Stimulated activated CD8-positive, alpha-beta memory T cell treated with anti-CD3 and anti-CD28 coated beads, Interleukin-15, amount 100 ng/mL, for 1 hour (primary cell): ENCODE measurements at places on chromosomes 7 and 10.

GRCh38 chr7:63899691-63900393, 98.8 kb upstream of the ZNF722 start:
- peak; percentile 74 for DNase-seq

GRCh38 chr7:91034459-91035368, 229.5 kb upstream of the FZD1 start:
- no peak for DNase-seq

GRCh38 chr10:104631946-104632345, 9.1 kb upstream of the SORCS3 start:
- no peak for DNase-seq

- DNase-seq = no peak
These were observed 147.0 kb downstream of the OAT start for GRCh38 chr10:124271676-124272075.

DNA sequence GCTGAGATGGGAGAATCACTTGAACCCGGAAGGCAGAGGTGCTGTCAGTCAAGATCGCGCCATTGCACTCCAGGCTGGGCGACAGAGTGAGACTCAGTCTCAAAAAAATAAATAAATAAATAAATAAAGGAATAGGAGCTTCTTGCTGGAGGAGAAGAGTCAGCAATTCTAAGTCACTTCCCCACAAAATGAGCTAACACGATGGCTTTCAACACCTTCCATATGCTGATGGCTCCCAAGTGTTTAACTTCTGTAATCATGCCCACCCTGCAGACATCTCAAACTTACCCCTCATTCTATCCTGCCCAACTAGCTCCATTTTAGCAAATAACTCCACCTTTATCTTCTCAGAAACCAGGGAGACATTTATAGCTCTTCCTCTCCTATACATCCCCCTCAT, 21.2 kb downstream of the PSAP start:
- no peak for DNase-seq

DNA sequence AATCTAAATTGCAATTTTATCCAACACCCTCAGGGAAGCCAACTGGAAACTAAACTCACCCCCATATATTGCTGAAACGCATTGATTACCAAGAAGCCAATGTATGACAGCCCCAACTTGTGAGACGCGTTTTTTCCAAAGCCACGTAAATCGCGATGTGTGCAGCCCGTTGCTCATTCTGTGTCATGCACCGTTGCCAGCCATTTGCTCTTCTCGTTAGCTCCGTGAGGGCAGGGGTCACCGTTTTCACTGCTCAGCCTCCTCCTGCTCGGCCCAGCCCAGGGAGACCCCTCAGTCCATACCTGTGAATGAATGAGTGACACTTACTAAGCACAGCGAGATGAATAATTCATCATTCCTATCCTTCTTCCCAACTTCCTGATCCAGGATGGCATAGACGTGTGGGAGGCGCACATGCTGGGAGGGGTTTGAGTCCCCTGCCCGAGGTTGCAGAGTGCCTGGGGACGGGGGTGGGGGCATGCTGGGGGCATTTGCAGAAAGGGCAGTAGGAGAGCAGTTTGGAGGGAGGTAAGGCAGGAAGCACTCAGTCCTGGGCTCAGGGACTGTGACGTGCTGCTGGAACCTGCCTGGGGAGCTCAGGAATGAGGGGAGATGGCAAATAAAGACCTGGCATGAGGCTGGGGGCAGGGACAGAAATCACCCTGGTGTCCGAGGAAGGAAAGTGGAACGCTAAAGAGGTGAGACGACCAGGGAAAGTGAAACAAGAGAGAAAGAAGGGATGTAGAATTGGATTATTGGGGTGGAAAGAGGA, 104.2 kb upstream of the SDK1 start:
- DNase-seq = no peak

DNA sequence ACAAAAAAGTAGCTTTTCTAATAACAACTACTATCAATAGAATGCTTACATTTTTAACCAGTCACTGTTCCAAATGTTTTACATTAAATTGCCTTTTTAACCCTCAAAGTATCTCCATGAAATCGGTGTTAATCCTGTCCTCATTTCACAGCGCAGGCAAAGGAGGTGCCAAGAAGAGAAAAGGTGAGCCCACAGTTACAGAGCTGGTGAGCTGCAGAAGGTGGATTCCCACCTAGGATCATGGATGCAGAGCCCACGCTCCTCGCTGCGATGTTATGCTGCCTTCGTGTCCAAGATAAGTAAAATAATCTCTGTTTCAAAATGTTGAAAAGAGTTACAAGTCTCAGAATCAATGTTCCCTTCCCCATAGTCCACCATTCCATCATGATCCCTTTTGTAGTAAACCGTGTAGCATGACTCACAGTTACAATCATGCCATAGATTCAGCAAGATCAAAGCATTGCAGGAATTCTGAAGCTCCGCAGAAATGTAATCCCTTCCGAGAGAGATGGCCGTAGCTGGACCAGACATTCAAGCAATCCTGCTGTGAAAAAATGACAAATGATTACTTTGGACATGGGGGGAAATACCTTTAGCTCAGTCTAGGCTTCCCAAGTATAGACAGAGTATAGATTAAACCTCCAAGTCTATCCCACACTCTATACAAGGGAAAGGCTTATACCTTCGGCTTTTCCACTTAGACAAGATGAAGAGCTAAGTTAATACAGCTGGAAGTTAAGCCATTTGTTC, 394.7 kb upstream of the AKR1E2 start:
- no peak for DNase-seq

GRCh38 chr10:111522551-111522950, 445.7 kb downstream of the ADRA2A start:
- DNase-seq = no peak

GRCh38 chr10:50439187-50439586, 184.6 kb downstream of the SGMS1 start:
- DNase-seq = no peak

- DNase-seq = no peak
These were observed 16.5 kb downstream of the KNDC1 start for GRCh38 chr10:133176546-133176945.

- no peak for DNase-seq
These were observed 9.6 kb upstream of the TRIM8 start for GRCh38 chr10:102634686-102635085.
